ENCODE measurements at places on chromosomes 3 and 15.

- DNase-seq = no peak
These were observed 18.1 kb upstream of the SLC22A13 start for GRCh38 chr3:38247366-38248035.

- no peak for DNase-seq
These were observed 149.7 kb upstream of the SYNPR start for GRCh38 chr3:63128380-63128779.

DNA sequence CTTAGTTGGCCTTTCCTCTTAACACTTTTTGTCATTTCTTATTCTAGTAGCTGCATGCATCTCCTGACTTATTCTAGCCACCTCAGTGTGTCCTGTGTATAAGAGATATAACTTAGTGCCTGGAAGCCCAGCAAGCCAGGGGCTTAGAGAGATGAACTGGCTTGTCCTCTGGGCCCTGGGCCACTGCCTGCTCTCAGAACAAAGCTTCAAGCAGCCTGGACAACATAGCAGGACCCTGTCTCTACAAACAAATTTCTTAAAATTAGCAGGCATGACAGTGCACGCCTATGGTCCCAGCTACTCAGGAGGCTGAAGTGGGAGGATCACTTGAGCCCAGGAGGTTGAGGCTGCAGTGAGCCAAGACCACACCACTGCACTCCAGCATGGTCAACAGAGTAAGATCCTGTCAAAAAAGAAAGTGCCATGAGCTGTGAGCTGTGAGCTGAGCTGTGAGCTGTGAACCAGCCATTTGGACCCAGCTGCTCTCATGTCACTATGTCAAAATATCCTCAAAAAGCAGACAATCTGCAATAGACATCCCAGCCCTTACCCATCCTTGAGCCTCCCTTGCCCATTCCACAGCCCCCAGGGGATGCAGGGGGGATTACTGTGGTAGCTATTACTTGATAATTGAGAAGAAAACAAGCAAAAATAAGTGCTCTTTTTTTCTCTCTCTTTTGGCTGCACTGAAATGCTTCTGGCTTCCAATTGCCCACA, 174.5 kb downstream of the OPA1 start:
- DNase-seq = no peak

DNA sequence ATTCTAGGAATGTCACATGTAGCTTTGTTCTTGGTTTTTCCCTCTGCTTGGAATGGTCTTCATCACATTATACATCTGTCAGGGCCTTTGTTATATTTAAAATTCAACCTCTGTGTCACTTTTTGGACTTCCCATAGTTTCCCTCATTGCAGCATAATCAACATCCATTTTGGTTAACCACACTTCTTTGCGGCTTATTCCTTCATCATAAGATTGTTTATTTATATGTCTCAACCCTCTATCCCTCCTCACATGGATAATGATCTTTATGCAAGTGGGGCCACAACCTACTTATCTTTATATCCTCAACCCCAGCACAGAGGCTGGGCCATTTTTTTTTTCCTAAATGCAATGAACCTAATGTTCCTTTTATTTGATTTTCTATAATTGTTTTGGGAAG, 260.0 kb upstream of the THBS1 start:
- no peak for DNase-seq

DNA sequence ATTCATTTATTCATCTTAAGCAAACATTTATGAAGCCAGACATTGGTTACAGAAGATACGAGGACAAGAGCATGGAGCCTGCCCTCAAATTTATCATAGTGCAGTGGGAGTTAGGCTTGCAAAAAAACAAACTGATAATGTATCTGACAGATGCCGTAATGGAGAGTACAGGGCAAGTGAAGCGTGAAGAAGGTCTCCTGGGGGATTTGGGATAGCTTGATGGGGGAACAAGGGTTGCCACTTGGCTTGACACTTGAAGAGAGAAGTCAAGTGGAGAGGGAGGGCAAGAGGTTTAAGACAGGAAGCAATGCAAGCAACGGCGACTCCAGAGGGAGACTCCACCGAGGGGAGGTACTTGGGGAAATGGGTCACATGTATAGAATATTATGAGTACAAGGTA, 129.3 kb downstream of the SSR3 start:
- DNase-seq = no peak

DNA sequence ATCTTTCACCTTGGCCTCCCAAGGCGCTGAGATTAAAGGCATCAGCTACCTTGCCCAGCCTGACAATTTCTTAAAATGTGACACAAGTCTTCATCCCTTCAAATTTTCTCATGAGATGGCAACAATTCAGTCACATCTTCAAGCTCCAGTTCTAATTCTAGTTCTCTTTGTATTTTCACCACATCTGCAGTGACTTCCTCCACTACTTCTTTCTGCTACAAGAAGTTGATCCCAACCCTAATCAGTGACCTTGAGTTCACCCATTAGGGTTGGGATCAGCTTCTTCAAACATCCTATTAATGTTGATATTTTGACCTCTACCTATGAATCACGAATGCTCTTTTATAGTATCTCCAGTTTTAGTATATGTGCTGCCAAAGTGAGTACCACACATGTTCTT, 59.8 kb downstream of the TRIM71 start:
- no peak for DNase-seq

DNA sequence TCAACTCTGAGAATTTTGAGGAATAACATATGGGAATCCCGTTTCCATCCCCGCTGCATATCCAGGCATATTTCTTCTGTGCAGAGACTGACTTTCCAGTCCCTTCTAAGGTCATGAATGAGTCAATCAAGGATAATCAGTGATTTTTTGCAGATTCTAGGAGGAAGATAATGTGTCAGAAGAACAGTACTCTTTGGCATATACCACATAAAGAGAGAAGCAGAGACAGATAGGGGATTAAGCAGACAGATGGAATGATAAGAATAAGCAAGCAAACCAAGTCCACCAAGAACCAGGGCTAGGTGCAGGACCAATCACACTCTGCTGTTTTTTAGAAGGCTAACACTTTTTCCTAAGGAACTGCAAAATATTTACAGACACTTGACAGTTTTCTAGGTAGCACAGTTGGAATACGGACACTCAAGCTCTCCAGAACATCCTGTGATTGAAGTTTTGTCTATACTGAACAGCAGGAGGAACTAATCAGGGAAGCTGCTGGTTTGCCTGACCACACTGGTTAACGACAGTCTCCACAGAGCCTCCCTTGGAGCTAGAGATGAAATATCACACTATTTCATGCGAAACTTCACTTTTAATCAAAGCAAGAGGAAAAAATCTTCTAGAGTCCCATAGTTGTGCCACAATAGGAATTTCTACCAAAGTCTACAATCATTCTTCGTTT, 450.0 kb upstream of the KCNMB2 start:
- no peak for DNase-seq

GRCh38 chr15:85977586-85977985, 102.1 kb upstream of the AGBL1 start:
- DNase-seq = no peak

- peak; percentile 64 for DNase-seq
These were observed 296.8 kb downstream of the RORA start for GRCh38 chr15:60932051-60932915.

DNA sequence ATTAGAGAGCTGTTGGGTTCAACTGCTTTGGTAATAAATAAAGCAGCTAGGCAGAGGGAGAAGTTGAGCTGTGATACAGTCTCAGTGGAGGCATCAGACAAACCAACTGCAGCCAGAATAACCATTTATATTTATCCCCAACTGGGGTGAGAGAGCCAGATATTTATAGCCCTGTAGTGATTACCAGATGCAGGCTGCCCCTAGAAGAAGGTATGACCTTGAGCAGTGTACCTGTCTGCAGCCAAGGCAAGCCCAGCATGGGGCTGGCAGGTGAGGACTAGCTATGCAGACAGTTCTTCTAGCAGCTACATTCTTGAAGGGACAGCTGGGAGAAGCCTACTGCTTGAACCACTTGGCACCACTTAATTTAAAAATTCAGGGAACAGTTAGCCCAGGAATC, 144.4 kb upstream of the EPHA3 start:
- DNase-seq = no peak
